ENCODE measurements at places on chromosomes 1 and 21.

DNA sequence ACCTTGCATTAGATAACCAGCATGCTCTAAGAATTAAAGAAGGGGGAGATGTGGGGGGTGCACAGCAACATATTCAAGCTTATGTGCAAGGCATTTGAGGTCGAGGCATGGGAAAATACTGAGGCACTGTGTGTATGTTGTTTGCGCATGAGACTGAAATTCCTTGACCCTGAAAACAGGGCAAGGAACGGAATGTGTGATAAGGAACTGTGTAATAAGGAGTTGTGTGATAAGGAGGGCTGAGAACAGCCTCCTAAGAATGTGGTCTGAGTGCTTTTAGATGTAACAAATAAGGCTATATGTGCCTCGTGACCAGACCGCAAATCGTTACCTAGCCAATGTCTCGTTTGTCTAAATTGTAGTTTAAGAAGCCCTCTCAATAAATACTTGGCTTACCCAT lies 26.5 kb upstream of the ITLN1 start:
- no peak for DNase-seq

DNA sequence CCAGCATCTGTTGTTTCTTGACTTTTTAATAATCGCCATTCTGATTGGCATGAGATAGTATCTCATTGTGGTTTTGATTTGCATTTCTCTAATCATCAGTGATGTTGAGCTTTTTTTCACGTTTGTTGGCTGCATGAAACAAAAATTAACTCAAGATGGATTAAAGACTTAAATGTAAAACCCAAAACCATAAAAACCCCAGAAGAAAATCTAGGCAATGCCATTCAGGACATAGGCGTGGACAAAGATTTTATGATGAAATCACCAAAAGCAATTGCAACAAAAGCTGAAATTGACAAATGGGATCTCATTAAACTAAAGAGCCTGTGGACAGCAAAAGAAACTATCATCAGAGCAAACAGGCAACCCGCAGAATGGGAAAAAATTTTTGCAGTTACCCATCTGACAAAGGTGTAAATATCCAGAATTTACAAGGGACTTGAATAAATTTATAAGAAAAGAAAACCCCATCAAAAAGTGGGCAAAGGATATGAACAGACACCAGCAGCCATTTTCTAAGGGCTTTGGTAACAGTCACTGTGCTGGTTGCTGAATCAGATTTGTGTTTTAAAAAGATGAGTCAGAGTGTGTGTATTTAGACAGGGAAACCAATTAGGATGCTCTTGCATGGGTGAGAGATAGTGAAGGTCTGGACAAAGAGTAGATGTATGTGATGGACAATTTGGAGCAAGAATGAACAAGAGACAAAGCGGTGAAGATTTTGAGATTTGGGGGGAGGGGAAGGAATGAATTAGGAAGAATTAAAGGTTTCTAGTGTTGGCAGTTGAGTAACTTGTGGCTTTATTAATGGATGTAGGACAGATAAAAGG lies 110.7 kb downstream of the RYR2 start:
- no peak for DNase-seq

- no peak for DNase-seq
Observed at GRCh38 chr1:113320972-113321680, 69.2 kb upstream of the MAGI3 start.

DNA sequence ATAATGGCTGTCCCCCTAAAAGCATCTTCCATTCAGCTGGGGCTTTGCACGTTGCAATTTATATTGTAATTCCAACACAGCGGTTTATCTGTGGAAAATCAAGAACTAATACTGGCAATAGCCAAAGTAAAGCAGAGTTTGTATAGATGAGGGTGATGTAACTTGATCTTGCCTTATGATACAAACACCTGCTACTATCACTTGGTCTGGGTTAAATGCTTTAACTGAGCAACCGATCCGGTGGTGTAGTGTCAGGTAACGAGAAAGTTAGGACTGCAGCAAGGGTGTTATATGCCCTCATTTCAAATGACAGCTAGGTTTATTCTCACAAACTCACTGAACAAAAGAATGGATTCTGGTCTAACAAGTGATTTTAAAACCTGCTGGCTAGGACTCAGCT lies 47.3 kb upstream of the PLPPR4 start:
- no peak for DNase-seq

DNA sequence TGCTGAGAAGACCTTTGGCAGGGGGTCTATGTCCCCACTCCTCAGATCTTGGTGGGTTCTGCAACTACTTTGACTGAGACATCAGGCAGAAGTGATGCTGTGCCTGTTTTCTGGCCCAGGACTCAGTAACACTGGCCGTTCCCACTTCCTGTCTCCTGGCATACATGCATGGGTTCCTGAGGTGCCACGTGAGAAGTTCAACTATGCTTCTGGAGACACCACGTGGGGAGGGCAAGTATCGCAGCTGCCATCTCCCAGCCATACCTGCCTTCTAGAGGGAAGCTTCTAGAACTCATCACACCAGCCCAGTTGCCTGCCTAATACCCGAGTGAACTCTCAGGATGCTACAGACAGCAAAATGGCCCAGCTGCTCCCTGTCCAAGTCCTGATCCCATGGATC lies 65.8 kb downstream of the TRABD2B start:
- no peak for DNase-seq

DNA sequence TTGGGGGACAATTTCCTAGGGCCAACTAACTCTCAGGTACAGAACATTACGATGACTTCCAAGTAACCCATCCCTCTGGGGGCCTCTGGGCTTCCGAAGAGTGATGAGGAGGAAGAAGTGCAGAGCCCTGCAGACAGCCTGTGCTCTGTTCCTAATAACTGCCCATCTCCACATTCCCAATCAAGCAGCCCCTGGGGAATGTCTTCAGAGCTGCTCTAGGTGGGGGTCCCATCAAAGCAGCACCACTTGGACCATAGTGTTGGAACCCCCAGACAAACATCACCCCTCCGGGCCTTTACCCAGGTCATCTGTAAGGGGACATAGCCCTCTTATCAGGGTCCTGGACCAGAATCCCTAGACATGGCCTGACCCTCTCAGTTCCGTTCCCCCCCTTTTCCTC lies 357.3 kb downstream of the NPHP4 start:
- DNase-seq, result no peak

DNA sequence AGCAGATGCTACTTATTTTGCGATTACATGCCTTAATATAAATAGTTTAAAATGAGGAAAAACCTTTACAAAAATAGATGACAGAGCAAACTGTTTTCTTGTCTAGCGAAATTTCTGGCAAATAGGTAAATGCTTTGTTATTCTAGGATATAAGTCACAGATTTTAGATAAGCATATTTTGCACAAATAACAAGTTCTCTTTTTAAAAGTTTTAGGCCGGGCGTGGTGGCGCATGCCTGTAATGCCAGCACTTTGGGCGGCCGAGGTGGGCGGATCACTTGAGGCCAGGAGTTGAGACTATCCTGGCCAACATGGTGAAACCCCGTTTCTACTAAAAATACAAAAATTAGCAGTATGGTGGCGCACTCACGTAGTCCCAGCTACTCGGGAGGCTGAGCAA lies 20.3 kb upstream of the ERRFI1 start:
- DNase-seq, result no peak

DNA sequence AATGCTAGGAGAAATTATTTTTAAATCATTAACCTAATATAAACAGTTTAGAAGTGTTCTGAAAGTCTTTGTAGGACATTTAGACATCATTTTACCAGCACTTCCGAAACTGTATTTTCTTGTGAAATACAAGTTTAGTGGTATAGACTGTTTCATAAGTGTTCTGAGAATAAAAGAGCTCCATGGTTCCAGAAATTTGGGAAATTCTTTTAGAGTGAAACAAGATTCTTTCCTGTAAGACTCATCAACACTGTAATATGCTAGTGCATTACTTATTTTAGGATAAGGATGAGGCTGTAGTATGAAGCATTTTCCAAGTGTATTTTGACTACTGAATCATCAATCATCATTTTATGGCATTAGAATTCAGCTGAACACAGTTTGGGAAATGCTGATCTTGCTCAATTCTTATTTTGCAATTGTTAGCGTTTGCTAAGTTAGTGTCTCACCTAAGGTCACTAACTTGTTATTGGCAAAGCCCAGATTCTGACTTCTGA lies 73.4 kb downstream of the CEP350 start:
- DNase-seq, result no peak

DNA sequence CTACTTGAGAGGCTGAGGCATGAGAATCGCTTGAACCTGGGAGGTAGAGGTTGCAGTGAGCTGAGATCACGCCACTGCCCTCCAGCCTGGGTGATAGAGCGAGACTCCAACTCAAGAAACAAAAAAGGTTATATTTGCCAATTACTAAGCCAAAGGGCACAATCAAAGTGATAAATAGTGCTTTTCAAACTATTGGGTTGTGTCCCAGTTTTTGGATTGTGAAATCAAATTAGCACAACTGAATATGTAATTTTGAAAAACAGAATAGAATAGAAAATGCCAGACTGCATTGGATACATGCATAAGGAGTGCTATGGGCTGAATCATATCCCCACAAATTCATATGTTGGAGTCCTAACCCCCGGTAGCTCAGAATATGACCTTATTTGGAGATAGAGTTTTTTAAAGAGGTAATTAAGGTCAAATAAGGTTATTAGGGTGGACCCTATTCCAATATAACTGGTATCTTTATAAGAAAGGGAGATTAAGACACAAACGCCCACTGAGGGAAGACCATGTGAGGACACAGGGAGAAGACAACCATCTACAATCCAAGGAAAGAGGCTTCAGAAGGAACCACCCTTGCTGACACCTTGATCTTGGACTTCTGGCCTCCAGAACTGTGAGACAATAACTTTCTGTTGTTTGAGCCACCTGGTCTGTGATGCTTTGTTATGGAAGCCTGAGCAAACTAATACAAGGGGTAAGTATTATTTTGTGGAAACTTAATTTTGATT lies 42.9 kb upstream of the HUNK start:
- no peak for DNase-seq

DNA sequence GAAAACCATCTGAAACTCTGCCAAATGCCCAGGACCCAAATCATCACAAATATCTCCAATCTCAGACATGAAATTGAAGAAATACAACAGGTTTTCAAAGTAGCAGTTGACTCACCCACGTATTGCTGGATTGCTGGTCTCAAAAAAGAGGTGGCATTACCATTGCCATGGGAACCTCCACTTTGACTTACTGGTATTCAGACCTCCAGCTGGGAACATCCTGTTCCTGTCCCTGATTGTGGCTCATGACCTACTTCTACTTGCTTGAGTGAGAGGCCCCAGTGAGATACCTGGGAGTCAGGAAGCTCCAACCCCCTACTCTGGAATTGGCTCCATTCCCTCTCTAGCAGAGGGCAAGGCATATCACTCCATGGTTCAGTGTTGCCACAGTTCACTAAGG lies 64.6 kb downstream of the NMNAT2 start:
- no peak for DNase-seq

GRCh38 chr1:77624102-77624501 lies 58.4 kb downstream of the ZZZ3 start:
- no peak for DNase-seq

- DNase-seq, result no peak
Observed at GRCh38 chr1:20665726-20666125, 4.6 kb upstream of the DDOST start.

GRCh38 chr1:246587606-246588005 lies 21.4 kb downstream of the CNST start:
- no peak for DNase-seq

DNA sequence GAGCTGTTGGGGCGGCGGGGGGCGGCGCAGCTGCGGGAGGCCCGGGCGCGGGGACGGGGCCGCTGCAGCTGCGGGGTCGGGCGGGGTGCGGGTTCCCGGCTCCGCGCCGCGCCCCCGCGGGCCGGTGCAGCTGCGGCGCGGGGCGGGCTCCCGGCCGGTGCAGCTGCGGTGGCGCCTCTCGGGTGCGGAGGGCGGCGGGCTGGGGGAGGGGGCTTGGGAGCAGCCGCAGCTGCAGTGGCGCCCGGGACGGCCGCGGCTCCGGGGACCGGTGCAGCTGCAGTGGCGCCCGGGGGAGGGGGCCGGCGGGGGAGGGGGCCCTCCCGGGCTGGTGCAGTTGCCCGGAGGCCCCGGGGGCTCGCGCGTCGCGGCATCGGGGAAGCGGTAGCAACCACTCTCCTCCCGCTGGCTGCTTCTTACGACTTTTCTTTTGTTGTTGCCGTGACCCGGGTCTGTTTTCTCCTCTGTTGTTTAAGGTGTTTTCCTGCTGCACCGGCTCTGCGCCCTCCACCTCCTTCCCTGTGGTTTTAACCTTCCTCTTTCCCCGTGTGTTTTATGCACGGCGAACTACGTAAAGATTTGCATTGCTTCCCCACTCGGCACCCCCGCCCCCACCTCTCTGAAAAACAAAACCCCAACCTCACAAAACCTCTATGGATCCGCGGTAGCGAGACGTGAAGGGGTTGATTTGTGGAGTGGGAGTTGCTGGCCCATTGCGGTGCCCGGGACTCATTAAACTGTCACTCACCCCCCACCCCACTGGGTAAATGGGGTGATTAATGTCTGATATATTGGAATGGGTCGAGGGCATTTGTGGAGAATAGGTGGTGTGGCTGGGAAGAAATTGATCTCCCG lies 1.7 kb upstream of the ZBTB18 start:
- no peak for DNase-seq

DNA sequence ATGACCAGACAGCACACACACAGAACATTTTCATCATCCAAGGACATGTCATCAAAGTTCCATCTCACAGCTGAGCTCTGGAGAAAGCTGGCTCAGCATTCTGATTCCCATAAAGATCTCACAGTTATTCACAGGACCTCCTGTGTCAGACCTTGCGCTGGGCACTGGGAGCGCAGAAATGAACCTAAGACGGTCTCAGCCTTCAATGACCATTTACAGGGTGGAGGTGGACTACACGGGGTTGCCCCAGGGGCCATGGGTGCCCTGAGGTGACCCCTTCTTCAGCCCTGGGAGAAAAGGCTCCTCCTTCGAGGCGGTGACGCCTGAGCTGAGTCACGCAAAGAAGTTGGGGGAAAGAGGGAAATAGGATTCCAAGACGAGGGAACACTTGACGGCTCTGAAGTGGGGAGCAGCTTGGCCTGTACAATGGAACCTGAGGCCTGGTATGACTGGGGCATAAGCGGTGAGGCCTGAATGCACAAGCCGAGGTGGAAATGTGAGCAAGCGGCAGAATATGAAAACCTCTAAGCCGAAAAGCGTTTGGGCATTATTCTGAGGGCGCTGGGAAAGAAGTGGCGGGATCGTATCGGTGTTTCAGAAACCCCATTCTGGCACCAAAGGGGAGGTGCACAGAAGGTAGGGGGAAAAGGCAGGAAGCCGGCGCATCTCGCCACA lies 797 bp downstream of the CC2D1B start:
- DNase-seq, result no peak

DNA sequence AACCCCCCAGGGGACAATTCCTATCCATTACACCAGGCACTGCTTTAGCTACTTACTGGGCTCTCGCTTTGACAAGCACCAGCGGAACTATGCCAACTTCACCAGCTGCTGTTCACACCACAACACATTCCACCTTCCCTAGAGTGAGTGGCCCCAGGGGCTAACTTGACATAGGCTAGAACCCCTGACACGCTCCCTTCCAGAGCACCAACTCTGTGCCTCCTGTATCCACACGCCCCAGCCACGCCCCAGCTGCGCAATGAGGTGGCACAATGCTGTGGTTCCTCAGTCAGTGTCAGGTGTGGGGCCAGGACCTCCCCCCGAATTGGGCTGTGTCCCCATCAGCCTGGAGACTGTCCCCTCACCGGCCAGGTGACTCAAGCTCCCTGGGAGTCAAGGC lies 11.7 kb upstream of the FGR start:
- DNase-seq, result no peak
